ENCODE measurements at places on chromosomes 4 and X.

DNA sequence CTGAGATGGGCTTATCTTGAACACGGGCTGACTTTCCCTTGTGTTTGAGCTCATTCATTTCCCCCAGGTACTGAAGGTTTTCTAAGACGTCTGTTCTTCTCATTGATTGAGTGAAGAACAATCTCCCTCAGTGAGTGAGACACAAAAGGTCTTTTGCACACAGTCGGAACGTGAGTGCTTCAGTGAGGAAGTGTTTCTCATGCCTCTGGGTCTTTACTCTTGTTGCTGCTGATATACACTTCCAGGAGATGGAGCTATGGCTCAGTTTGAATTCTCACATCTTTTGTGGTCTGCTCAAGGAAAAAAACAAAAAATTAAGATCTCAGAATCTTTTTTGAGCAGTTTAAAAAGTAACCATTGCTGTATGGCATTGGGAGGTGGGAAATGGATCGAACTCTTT is 981.9 kb upstream of the TENM3 start:
- DNase-seq: no peak

DNA sequence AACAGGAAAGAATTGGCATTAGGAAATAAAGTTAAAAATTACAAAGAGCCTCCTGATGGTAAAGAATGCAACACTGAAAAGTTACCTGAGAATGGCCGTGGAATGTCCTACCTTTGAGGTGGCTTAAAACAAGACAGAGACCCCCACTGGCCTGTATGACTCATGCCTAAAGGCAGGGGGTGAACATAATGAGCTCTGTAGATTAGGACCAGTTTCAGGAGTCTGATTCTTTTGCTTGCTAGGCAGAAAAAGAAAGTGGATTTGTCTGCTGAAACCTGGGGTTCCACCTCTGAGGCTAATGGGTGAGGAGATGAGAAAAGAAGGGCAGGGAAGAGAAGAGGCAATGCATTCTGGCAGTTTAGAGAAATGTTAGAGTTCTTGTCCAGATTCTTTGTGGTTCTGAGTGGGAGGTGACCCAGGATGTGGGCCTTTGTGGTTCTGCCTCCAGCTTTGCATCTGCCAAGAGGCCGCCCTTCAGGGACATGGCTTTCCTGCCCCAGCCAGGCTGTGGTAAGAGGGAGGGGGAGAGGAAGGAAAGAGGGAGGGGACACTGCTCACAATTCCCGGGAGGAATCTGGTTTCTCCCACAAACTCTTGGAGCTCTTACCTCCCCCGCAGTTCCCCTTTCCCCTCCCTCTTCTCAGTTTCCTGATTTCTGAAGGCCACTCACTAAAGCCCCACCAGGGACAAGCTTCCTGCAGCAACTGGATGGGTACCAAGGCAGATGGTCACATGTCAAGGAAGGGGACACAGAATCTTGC is 109.6 kb downstream of the EFNB1 start:
- DNase-seq: no peak

- DNase-seq: no peak
Measured at GRCh38 chrX:129026202-129026601, 497.1 kb downstream of the SMARCA1 start.

DNA sequence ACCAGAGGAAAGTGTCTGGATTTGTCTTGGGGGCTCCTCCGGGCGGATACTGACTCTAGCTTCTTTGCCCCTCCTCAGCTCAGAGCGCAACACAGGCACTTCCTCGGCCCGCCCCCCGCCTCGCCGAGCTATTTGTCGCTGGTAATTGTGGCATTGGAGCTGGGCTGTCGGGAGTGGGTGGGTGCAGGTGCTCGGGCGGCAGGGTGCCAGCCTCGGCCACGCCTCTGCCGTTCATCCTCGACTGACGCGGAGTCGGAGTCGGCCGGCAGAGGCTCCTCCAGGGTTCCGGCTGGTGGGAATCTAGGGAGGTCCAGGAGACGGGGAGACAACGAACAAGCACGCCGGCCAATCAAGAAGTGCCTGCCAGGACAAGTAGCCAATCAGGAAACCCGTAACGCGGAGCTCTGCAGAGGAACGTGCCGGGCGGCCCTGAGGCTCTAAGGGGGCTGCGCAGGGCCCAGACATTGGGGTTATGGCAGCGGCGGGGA is 3.9 kb upstream of the SYN1 start:
- DNase-seq: peak; percentile 58

DNA sequence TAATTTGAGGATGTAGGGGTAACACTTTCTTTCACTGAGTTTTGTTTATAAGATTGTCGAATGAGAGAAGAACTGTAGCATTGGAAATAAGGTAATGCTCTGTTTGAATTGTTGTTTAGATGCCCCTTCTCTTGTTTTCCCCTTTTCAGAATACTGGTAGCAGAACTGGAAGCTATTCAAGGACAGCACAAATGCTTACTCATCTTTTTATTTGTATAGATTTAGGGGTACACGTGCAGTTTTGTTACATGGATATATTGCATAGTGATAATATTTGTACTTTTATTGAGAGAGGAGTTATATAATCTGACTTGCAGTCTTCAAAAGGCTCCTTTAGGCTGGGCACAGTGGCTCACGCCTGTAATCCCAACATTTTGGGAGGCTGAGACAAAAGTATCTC is 145.4 kb upstream of the HAND2 start:
- DNase-seq: no peak

DNA sequence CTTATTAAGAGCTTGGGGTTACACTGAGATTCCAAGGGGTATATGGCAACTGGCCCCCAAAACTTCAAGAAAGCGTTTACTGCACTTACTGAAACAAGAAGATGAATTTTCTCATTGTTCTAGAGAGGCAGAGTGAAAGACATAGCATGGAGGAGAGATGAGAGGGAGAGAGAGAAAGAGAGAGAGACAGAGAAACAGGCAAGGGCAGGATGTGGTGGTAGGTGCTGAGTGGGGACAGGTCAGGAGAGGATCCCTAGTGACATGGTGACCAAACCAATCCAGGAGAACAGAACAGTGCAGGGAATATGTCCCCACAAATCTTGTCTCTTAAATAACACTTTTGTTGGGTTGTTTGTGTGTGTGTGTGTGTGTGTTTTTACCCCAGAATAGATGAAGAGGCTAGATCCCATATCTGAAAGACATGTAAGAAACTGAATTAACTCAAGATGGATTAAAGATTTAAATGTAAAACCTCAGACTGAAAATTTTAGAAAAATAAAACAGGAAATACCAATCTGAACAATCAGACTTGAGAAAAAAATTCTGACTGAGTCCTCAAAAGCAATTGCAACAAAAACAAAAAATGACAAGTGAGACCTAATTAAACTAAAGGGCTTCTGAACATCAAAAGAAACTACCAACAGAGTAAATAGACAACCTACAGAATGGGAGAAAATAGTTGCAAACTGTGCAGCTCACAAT is 202.2 kb downstream of the QDPR start:
- DNase-seq: no peak

DNA sequence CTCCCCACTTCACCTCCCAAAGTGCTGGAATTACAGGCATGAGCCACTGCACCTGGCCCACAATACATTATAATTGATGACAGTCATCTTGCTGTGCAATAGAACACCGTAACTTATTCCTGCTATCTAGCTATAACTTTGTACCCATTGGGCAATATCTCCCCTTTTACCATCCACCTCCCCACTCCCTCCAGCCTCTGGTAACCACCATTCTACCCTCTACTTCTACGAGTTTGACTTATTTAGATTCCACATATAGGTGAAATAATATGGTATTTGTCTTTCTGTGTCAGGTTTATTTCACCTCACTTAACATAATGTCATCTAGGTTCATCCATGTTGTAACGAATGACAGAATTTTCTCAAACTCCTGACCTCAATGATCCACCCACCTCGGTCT is 8.2 kb upstream of the TEX11 start:
- DNase-seq: no peak

DNA sequence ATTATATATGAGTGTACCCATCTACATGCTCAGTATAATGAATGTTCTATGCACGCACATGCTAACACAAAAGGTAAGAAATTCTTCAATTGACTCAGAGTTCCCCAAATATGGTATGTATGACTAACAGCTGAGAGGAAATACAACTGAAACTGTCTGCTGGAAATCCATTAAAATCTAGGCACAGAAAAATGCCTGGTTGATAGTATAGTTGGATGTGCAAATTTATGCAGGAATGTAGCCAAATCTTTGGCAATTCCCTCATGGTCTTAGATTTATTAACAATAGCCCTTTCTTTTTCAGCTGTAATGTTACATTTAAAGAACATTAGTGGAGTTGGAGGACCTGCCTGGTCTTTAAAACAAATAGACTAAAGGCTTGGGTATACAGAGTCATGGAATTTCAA is 5.5 kb downstream of the CAMK2D start:
- DNase-seq: no peak

GRCh38 chr4:23163647-23164436 is 471.1 kb downstream of the GBA3 start:
- DNase-seq: no peak

DNA sequence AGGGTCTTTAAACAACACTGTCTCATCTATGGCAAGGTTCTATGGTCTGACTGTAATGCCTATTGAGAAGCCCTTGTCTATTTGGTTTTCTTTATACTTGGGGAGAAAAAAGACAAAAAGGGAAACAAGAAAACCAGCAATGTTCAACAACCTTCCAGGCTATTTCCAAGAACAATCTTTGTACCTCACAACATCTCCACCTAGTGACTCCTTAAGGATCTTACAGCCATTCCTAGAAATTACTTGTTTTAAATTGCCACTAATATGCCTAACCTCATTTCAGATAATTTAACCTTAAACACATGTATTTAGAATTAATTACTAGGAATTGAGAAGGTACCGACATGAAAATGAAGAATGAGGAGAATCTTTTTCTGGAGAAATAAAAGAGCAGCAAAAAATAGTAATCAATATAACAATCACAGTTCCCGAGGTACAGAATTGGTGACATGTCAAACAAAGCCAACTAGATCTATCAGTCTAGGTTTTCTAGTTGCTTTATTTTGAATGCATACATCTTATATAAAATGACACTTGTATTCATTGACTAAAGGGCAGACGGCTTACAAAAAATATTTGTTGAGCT is 1.6 kb upstream of the RBM46 start:
- DNase-seq: no peak

DNA sequence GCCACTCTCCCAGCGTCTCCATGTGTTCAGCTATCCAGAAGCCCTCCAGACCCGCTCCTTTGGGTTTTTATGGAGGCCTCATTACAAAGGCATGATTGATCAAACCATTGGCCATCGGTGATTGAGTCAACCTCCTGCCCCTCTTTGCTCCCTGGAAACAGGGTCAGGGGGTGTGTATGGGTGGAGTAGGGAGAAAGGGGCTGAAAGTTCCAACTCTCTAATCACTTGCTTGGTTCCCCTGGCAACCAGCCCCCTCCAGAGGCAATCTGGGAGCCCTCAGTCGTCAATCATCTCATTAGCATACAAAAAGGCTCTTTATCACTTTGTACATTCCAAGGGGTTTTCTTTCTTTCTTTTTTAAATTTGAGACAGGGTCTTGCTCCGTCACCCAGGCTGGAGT is 2.3 kb downstream of the TRIM2 start:
- DNase-seq: no peak

GRCh38 chr4:53015681-53016080 is 153.6 kb downstream of the RASL11B start:
- DNase-seq: no peak

DNA sequence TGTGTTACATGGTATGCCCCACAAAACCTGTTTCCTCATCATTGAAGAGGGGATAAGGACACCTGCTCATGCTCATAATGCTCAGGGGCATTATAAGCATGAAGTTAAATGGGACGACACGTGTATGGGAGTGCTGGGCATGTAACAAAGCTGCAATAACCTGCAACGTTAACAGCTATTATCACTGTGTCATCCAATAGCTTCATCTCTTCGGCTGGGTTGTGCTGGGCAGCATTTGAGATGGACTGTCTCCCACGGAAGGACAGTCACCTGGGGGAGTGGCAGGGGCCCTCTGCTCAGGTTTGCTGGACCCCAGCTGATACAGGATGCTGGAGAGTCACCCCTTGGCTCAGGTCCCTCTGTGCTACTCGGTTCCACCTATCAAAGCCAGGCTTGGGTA is 94.5 kb downstream of the NSUN7 start:
- DNase-seq: no peak

- DNase-seq: no peak
Measured at GRCh38 chr4:27161191-27161590, 300.6 kb downstream of the STIM2 start.

DNA sequence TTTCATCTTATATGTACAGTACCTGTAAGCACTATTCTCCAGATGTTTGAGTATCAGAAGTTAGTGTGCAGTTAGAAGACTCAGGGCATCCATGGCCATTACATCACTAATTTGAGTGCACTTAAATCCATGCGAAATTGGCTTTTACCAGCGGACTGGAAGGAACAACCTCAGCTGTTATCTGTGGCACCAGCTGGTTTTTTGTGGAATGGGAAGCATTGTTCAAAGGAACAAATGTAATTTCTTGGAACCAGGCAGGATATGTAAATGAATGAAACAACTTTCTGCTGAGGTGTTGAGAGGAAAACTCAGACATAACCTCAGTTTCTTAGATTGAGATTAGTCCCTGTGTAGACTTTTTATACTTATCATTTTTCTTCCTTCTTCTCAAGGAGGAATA is 60.2 kb downstream of the PDGFRA start:
- DNase-seq: no peak

GRCh38 chr4:73713650-73714049 is 26.7 kb upstream of the CXCL8 start:
- DNase-seq: no peak

DNA sequence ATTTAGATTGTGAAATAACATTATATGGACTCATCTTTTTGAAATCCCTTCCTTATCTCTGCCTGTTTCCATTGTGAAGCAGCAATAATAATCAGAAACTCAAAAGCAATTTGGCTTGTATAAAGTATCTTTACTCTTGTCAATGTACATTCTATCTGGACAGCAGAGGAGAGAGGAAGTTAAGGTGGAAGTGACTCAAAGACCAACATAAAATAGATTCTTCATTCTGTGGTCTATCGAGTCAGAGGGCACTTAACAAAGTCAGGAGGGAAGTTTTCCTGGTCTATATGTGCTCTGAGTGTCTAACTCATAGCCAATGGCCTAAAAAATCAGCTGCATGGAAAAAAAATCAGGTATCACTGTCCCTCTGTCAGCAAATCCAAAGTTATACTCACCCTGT is 155.5 kb downstream of the EMCN start:
- DNase-seq: no peak

DNA sequence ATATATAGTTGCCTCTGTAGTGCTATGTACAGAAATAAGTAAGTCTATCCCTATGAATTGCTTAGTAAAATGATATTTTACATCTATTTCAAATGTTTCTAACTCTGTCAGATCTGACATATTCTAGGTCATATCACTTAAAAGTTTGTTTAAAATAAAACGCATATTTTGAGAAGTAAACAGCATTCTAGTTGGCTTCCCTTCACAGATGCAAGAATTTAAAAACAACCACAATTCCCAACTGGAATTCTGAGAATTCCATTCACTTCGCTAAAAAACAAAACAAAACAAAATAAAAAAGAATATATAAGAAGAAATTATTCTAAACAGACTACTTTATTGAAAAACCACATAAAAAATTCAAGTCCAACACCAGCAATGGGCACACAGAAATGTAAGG is 126.0 kb downstream of the PPP3CA start:
- no peak for DNase-seq

All from frontal cortex (tissue), 4 donors.